Prostate gland (tissue), 2 donors: ENCODE measurements at places on chromosomes 4 and X. TPM values are rescaled to one million over a fixed set of nuclear protein-coding genes. Genes with fewer than 3 reads are reported as not detected.

Gene C4orf36
- not detected for total RNA-seq

Gene SH3D19
- 61.1 TPM for total RNA-seq

Gene F11
- not detected for total RNA-seq

Gene PLS3
- 32.1 TPM for total RNA-seq

Gene LIMCH1
- total RNA-seq, result 102 TPM
